ENCODE measurements at places on chromosomes 13 and 19. TPM values are rescaled to one million over a fixed set of nuclear protein-coding genes. Genes with fewer than 3 reads are reported as not detected.

The NFIC gene
- total RNA-seq: 26.0 TPM

The SULT2A1 gene
- 0.11 TPM for total RNA-seq

The ZNF415 gene
- 0.46 TPM for total RNA-seq

The KLK6 gene
- not detected for total RNA-seq

The CEACAM5 gene
- 0.37 TPM for total RNA-seq

The SHC2 gene
- total RNA-seq: 0.26 TPM

The FAM32A gene
- 56.4 TPM for total RNA-seq

The GIPR gene
- total RNA-seq: 1.0 TPM

The RHPN2 gene
- 3.4 TPM for total RNA-seq

The NDUFA11 gene
- total RNA-seq: 282 TPM

The ISYNA1 gene
- 16.6 TPM for total RNA-seq

The ZNF578 gene
- total RNA-seq: 0.23 TPM

The CADM4 gene
- 0.63 TPM for total RNA-seq

The NDUFA7 gene
- 81.8 TPM for total RNA-seq

The ZNF121 gene
- 63.3 TPM for total RNA-seq

The PPP1R37 gene
- total RNA-seq: 24.7 TPM

- DNase-seq: no peak
These were observed 79.8 kb upstream of the FLT1 start for GRCh38 chr13:28574617-28575142.

GRCh38 chr13:102141625-102142472, 260.0 kb downstream of the FGF14 start:
- DNase-seq: no peak

- DNase-seq: no peak
These were observed 1.1 kb upstream of the NDFIP2 start for GRCh38 chr13:79479882-79480281.

GRCh38 chr19:30001791-30002190, 59.8 kb downstream of the URI1 start:
- no peak for DNase-seq

GRCh38 chr13:94176561-94176960, 302.9 kb downstream of the DCT start:
- DNase-seq: no peak

DNA sequence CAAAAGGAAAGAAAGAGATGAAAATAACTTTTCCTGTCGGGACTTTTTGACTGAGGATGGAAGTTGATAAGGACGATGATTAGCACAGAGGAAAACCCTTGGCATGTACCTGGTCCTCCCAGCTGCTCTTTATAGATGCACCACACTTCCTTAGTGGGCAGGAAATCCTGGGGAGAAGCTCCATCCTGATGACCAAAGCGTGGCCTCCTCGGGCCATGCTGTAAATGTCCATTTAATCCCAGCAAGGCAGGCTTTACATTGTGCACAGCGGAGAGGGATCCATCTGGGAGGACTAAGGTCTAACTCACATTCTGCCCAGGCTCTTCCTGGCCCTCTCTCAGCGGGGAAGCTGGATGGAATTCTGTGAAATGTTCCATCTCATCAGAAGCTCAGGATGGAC, 113.5 kb downstream of the COL4A2 start:
- no peak for DNase-seq

DNA sequence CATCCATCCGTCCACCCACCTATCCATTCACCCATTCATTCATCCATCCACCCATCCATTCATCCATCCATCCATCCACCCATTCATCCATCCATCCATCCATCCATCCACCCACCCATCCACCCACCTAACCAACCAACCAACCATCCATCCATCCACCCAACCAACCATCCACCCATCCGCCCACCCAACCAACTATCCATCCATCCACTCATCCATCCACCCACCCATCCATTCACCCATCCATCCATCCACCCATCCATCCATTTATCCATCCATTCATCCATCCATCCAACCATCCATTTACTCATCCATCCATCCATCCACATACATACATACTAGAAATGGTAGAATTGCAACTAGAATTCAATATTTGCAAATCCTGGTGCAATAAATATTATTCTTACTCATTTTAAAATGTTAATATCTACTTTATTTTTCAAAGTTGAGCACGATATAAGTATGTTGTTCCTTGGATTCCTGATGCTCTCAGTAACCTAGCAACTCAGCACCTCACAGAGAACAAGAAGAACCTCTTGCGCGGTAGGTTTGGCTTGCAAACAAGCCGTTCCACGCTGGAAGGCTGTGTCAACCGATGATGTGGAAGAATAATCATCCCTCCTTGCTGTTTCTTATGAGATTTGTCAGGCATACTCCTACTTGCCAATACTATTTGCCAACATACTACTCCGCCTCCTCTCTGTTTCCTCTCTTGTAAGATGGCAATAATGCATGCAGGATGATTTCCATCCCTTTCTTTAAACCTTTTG, 111.7 kb downstream of the GNG7 start:
- no peak for DNase-seq

DNA sequence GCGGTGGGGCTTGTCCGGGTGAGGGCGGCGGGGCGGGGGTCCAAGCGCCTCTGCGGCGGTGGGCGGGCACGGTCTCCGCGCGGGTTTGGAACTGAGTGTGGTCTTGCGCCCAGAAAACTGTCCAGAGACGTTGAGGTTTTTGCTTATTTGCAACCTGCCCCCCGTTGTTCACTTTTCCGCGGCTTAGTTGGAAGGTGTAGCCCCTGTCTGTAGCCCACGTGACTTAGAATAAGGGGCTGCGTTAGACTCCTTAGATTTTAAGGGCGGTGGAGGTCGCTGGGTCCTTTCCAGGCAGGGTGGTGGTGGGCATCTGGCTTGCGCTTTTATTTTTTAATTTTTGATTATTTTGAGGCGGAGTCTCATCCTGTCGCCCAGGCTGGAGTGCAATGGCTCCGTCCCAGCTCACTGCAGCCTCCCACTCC, 748 bp downstream of the RPS15 start:
- DNase-seq: no peak

GRCh38 chr19:49097453-49098288, 12.4 kb downstream of the SNRNP70 start:
- DNase-seq: peak; percentile 68

- DNase-seq: no peak
These were observed 27.4 kb upstream of the CACTIN start for GRCh38 chr19:3653865-3654513.

GRCh38 chr13:109485136-109485794, 301.1 kb downstream of the IRS2 start:
- no peak for DNase-seq

- no peak for DNase-seq
These were observed 514 bp upstream of the MCEMP1 start for GRCh38 chr19:7676376-7676775.

DNA sequence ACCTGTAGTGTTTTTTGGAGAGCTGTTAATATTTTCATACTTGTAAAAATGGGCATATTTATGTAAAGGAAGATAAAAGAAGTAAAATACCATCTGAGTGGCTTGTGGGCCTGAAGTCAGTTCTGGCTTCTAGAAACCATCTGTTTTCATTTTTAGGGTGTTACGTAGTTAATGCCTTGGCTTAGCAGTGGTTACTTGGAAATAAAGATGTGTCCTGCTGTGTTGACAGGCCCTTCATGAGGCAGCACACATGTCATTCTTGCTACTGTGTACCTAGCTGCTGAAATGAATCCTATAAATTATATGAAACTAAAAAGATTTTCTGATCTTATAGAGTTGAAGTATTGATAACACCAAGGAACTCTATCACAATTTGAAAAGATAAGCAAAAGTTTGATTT, 16.0 kb downstream of the ILF3 start:
- no peak for DNase-seq

- DNase-seq: no peak
These were observed 329.8 kb upstream of the GPC6 start for GRCh38 chr13:92896842-92897241.

GRCh38 chr13:20825477-20825875, 51.7 kb upstream of the EEF1AKMT1 start:
- no peak for DNase-seq

DNA sequence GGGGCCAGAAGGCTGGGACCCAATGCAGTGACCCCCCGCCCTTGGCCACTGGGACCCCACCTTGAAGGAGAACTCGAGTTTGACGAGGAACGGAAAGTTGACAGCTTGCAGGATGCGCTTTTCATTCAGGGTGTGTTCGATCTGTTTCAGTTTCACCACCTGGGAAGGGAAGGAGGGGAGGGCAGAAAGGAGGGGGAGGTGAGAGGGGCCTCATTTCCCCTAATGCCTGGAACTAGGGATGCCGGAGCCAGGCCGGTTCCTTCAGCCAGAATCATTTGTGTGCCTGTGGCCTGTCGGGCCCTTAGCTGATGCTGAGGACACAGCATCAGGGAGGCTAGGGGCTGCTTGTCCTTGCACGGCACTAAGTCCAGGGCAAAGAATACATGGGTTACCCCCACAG, 12.2 kb upstream of the SAMD1 start:
- DNase-seq: no peak

- DNase-seq: no peak
These were observed 1746.2 kb upstream of the PRR20A start for GRCh38 chr13:55394470-55394869.

GRCh38 chr19:12984143-12984627, 11.1 kb upstream of the NFIX start:
- DNase-seq: no peak
